ENCODE measurements at places on chromosomes 5 and 9.
A peak's percentile ranks its signal among the peaks of the same experiment; 100 is the strongest.

GRCh38 chr5:149323621-149324205 lies 21.6 kb upstream of the GRPEL2 start:
- no peak for DNase-seq

DNA sequence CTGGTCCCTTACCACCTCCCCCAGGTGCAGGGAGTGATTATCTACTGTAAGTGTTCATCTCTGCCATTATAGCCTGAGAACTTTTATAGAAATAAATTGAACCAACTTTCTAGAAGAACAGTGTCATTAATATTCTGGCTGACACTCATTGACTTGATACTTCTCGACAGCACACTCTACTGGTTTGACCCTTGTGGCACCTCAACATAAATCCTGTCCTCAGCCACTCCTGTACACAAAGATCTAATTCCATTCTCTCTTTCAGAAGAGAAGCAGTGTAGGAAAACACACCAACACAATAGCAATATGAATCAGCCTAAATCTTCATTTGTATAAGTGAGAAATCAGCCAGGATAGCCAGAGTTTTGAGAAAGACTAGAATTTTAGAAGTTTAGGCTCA lies 417.7 kb downstream of the TAF11L14 start:
- no peak for DNase-seq

DNA sequence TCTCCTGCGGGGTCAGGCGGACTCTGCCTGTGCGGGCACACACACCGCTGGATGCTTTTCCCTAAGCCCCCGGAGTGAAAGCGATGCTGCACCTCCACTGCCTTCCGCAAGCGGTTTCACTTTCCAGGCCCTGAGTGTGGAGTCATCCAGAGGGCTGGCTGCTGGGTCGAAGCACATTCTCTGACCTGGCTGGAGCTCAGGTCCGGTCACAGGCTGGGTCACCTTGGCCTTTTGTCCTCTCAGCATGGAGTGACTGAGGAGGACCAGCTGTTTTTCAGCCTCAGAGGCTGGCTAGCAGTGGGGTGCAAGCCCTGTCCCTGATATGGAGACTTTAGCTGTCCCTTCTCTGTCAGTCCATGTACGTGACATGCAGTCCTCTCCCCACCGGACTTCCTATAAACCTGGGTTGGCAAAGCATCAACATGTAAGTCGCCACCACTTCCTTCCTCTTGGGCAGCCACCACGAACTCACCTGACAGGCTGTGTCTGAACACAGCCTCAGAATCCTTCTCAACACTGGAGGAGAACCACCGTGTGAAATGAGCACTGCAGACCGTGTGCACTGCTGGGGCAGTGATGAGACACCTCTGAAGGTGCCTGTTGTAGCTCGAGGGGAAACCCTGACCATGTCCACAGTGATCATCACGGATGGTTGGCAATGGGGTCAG lies 51.3 kb downstream of the GADD45G start:
- no peak for DNase-seq

DNA sequence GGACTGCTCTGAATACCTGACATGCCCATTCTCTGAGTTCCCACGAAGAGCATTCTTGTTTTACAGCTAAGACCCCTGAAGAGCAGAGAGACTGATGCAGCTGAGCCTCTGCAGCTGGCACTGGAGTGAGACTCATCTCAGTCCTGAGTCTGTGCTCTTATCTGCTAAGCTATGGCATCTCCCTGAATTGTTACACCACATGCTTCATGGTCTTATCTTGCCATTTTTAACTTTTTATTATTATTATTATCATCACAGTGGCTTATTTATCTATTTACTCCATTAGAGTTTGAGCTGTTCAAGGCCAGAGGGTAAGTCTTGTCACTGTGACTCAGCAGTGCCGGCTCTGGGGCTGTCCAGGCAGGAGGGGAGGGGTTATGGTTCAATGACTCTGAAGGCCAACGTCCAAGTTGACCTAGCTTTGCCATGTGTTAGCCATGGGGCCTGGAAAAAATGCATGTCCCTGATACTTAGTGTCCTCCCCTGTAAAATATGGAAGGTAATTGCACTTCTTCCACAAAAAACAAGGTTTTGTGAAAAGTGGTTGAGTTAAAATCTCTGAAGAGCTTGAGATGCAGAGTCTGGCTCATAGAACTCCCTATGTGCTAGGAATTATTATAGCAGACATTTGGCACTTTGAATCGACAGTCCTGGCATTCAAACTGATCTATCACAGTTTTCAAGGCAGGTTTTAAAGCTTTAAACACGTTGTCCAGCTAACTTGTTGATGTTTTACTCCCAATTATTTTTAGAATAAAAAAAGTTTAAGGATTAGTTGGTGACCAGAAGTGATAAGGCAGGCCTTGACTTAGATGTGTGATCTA lies 94.6 kb downstream of the ALDH1A1 start:
- no peak for DNase-seq

DNA sequence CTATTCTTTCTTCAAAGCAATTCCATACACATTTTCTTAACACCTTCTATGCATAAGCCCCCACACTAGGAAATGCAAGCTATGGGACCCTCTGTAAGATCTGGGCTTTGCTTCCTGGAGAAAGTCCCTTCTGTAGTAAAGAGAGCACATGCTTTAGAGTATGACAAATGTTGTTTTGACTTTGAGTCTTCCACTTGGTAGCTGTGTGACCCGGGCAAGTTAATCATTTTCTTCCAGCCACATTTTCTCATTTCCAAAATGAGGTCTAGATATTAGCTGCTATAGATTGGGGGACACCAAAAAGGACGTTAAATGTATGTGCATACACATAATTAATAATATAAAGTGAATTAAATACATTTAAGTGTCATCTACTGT lies 334.0 kb downstream of the NFIB start:
- DNase-seq: no peak

DNA sequence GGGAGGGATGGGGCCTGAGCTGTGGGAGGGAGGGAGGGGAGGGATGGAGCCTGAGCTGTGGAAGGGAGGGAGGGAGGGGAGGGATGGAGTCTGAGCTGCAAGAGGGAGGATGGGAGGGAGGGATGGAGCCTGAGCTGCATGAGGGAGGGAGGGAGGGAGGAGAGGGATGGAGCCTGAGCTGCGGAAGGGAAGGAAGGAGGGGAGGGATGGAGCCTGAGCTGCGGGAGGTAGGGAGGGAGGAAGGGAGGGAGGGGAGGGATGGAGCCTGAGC lies 124.0 kb upstream of the ERCC6L2 start:
- no peak for DNase-seq

GRCh38 chr5:76954383-76954763 lies 1.5 kb downstream of the CRHBP start:
- DNase-seq: no peak

DNA sequence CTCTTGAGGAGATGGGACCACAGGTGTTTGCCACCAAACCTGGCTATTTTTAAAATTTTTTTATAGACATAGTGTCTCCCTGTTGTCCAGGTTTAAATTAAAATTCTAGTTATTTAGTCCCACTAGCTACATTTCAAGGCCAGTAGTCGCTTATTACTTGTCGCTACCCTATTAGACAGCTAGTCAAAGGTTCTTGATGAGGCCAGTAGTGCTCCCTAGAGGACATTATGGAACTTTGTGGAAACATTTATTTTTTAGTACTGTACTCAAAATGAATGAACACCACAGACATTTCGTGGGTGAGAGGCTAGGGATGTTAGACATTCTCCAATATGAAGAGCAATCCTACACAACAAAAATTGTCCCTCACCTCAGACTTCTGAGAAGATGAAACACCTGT lies 14.4 kb upstream of the GRXCR2 start:
- DNase-seq: no peak

DNA sequence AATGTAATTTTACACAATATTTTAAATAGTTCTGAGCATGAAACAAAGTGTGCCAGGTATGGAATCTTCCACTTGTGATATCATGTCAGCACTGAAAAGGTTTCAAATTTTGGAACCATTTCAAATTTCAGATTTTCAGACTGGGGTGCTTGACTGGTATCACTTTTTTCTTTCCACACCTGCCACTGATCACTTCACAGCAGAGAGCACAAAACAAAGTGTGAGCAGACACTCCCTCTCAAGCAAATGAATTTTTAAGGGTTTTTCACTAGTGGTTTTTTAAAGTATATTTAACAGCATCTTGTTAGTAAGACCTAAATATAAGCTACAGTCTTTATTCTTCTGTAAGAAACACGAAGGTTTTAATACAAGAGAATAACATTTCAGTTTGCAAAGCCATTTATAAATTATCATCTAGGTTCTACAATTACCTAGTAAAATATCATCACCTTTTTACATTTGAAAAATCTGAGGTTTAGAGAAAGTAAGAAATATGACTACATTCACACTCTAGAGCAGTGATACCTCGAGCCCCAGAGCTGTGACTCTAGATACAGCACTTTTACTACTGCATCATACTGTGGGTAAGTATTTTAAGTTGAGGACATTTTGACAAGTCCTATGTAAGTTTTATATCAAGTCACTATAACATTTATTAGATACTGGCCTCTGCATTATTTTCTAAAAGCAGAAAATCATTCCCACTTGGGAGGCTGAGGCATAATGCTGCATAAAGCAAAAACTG lies 14.6 kb downstream of the GOLPH3 start:
- DNase-seq: no peak

DNA sequence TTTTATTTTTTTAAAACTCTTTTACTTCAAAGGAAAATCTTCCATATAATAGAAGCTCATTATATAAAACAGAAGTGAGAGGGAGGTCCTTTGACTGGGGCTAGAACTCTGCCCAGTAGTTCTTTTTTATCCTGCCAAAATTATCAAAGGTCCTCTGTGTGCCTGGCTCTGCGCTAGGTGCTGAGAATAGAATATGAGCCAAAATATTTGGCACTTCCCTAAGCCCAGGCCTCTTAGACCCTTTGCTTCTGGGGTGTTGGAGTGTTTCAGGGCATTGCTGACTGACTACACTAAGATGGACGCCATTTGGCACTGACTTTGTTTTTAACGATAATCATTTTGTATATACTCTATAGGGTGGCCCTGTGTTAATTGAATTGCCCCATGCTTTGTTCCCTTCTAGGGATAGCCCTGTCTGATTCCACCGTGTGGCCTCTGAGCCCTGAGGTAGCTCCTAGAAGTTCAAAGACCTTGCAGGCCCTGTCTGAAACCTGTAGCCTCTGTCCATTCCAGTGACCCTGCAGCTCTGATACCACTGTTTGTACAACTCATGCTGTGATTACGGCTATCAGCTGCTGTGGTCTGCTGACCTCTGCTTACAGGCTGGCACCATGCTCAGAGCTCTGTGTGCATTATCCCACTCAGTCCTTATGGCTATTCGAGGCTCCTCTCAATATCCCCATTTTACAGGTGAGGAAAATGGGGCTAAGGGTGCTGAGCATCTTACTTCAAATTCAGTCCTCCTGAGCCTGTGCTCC lies 84.3 kb upstream of the SHB start:
- no peak for DNase-seq

DNA sequence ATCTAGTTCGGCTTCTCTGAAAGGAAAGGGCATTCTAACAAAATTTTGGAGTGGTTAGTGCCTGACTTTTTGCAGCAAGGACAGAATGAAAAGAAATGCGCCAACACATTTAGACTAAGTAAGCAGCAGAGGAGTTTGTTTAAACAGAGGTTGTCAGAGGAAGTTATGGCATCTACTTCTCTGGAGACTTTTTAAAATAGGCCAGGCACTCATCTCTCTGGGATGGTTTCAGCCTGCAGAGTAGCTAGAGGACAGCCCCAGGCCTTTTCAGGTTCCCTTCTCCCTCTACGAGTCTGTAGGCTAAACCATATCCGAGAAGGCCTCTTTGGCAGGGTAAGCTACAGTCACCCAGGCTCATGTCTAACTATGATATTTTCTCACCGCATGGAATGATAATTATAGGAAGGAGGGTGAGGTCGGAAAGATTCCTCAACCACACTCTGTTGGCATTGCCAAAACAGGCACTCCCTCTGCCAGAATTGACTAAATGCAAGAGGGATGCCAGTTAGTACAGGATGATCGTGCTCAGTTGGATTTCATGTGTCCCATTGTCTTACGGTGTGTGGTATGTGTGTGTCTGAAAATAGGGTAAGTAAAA lies 1.4 kb upstream of the CTXN3 start:
- DNase-seq: no peak

GRCh38 chr9:134344068-134344799 lies 18.0 kb downstream of the RXRA start:
- DNase-seq: peak; percentile 22

GRCh38 chr9:76817489-76817888 lies 53.3 kb downstream of the PCA3 start:
- DNase-seq: no peak

GRCh38 chr9:89422151-89422975 lies 75.5 kb downstream of the SEMA4D start:
- DNase-seq: peak; percentile 55

GRCh38 chr9:8872802-8873201 lies 1073.2 kb upstream of the DMAC1 start:
- DNase-seq: no peak

DNA sequence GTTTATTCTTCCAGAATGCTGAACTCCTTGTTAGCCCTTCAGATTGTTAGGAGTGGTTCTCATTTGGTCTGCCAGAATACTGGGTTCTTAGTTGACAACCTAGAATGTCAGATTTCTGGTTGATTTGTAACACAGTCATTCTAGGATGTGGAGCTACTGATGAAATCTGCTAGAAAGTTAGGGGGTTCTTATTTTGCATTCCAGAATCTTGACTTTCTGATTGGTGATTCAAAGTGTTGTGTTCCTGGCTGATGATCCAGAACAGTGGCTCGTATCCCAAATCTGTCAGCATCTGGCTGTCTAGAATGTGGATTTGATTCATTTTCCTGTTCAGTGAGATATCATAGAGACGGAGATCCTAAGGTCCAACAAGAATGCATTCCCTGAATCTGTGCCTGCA lies 21.9 kb downstream of the PTGS1 start:
- DNase-seq: no peak

DNA sequence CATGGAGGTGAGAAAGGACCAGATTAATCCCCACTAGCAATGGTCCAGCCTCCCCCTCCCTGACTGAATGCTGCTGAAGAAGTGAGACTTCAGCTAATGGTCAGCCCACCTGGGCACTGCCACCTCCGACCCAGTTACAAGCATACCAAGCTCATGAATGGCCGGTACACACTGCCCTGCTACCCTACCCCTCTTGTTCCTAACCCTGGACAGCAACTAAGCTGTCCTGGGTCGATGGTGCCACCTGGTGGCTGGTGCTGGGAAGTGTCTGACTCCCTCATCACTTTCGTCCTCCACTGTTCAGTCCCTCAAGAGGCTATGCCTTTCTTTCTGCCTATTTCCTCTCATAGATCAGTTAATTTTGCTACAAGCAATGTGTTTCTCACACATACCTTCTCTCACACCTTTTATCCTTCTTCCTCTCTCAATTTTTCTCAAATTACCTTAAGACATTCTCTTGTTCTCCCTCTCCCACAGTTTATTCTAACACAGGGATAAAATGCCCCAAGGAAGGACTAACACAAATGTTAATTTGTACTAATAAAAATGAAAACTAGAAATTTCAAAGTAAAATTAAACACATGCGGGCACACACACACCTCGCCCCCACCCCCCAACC lies 42.4 kb downstream of the PAX5 start:
- peak; percentile 16 for DNase-seq

DNA sequence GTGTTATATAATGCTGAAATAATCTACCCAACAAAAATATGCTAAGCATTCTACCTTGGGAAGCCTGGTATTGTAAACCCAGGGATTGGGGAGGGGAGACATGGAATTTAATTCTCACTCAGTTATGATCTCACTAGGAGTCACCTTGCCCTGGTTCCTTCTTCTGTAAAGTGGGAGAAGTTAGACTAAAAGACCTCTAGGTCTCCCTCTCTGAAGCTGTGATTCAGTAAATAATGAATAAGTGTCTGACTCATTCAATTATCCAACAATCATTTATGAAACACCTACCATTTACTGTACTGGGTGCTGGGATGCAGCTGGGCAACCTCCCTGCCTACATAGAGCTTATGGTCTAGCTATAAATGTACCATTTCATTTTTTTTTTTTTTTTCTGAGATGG lies 20.2 kb upstream of the SPARC start:
- no peak for DNase-seq

Data from stimulated activated CD8-positive, alpha-beta memory T cell treated with anti-CD3 and anti-CD28 coated beads, Interleukin-7, amount 100 ng/mL, for 24 hours (primary cell).